ENCODE measurements at places on chromosomes 1 and 21.

- no peak for DNase-seq
Observed at GRCh38 chr1:15605398-15606383, 11.6 kb upstream of the DDI2 start.

- no peak for DNase-seq
Observed at GRCh38 chr1:28744184-28744583, 7.4 kb downstream of the YTHDF2 start.

DNA sequence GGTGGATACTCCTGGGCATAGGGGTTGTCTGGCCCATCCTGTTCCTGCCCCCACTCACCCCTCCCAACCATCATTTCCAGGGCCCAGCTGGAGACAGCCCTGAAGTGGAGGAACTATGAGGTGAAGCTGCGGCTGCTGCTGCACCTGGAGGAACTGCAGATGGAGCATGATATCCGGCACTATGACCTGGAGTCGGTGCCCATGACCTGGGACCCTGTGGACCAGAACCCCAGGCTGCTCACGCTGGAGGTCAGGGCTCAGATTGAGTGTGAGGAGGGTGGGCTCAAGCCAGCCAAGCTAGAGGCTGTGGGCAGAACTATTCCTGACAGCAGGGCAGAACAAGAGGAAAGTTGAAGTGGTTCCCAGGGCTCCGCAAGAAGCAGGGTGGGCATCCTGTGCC, 14.2 kb downstream of the RHOC start:
- DNase-seq: no peak

- DNase-seq: no peak
Observed at GRCh38 chr1:27596986-27597385, 7.0 kb downstream of the AHDC1 start.
